CD14-positive monocyte (primary cell): ENCODE measurements at places on chromosomes 12 and 14. TPM values are rescaled to one million over a fixed set of nuclear protein-coding genes. Genes with fewer than 3 reads are reported as not detected.

Gene HCAR3
- polyA plus RNA-seq, result 23.7 TPM

Gene CCDC38
- polyA plus RNA-seq, result not detected

Gene TAS2R8
- polyA plus RNA-seq, result not detected

Gene OR6C2
- polyA plus RNA-seq, result not detected in 2 replicates

Gene AMN
- not detected for polyA plus RNA-seq

DNA sequence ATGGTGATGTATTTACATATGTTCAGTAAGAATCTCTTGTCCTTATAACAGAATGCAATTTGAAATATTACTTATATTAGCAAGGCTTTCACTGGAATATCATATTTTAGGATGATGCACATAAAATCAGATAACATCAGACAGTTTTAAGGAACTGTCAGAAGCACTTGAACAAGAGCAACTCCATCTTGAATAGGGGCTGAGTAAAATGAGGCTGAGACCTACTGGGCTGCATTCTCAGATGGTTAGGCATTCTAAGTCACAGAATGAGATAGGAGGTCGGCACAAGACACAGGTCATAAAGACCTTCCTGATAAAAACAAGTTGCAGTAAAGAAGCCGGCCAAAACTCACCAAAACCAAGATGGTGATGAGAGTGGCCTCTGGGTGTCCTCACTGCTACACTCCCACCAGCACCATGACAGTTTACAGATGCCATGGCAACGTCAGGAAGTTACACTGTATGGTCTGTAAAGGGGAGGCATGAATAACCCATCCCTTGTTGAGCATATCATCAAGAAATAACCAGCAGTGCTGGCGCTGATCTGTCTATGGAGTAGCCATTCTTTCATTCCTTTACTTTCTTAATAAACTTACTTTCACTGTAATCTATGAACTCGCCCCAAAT is 27.6 kb upstream of the ETV6 start:
- DNase-seq, result peak; percentile 21
- no peak overlapping the region for H3K4me3 ChIP-seq
- H3K27me3 ChIP-seq, result no peaks in the 10 kb centered on the region
- no peaks in the 10 kb centered on the region for H3K36me3 ChIP-seq
- H3K4me1 ChIP-seq, result peaks cover 29% of the 10 kb centered on the region

- no peak overlapping the region for H3K4me3 ChIP-seq
- no peaks in the 10 kb centered on the region for H3K27me3 ChIP-seq
- no peaks in the 10 kb centered on the region for H3K4me1 ChIP-seq
- no peak overlapping the region for H3K27ac ChIP-seq
- H3K36me3 ChIP-seq, result peaks cover 97% of the 10 kb centered on the region
- no peak for DNase-seq
These were observed 52.0 kb downstream of the PAPLN start for GRCh38 chr14:73289308-73289707.

GRCh38 chr12:22899184-22899583 is 274.2 kb downstream of the ETNK1 start:
- no peaks in the 10 kb centered on the region for H3K27me3 ChIP-seq
- no peak overlapping the region for H3K27ac ChIP-seq
- no peaks in the 10 kb centered on the region for H3K4me1 ChIP-seq
- H3K4me3 ChIP-seq, result no peak overlapping the region
- no peaks in the 10 kb centered on the region for H3K36me3 ChIP-seq

DNA sequence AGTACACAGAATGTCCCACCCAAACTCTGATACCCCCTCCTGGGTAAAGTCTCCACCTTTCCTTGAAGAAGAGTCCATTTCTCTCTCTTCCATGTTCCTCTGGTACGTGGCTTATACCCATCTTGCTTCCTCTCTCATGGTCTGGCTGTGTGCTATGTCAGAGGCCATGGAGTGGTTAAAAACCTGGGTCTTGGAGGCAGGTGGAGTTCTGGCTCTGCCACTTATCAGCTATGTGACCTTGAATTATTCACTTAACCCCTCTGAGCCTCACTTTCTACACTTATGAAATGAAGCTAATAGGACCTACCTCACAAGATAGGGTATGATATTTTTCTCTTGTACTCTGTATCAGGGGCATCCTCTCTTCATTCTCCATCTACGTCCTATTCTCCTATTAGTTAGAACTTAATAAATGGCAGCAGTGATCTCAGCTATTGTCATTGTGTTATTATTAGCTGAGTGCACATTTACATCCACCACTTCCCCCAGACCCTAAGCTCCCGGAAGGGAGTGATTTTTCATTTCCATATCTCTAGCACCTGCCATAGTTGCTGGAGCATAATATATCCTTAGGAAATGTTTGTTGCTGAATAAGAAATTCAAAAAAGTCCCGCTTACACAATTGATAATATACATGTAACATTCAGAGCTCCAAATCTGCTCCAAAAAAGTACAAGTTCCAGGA is 59.8 kb upstream of the NOS1 start:
- no peak overlapping the region for H3K4me3 ChIP-seq
- DNase-seq, result no peak
- no peak overlapping the region for H3K27ac ChIP-seq
- H3K4me1 ChIP-seq, result no peaks in the 10 kb centered on the region
- H3K27me3 ChIP-seq, result no peaks in the 10 kb centered on the region

- H3K36me3 ChIP-seq, result peaks cover 65% of the 10 kb centered on the region
- DNase-seq, result peak; percentile 45
- H3K4me1 ChIP-seq, result no peaks in the 10 kb centered on the region
- H3K27ac ChIP-seq, result no peak overlapping the region
- H3K4me3 ChIP-seq, result no peak overlapping the region
These were observed 17.2 kb downstream of the REM2 start for GRCh38 chr14:22900081-22900799.

DNA sequence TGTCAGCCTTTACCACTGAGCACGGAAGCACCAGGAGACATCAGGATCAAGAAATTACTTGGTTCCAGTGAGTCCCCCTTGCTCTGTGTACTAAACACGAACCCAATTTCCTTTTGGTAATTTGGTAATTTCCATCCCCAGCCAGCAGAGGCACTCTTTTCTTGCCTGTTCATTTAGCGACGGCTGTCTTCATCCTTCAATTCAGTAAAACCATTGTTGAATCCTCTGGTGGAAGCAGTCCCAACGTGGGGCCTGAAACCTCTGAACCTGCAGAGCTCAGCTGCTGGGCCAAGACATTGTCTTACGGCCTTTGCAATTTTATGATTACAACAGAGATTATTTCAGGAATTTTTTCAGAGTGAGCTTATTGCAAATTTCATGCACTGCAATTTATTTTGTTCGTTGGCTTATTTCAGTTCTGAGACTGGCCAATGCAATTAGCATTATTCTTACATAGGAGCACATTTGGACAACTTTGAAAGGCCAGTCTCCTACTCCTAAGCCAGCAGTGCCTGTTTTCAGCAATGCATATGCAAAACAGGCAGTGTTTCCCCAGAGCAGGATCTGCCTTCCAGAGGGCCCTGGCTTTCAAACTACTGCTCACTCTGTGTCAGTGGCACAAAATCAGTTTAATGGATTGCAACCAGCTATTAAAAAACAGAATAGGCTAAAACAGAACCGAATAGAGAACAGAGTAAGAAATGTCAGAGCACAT is 372.9 kb upstream of the TMEM132C start:
- no peak for DNase-seq
- H3K27me3 ChIP-seq, result no peaks in the 10 kb centered on the region
- H3K36me3 ChIP-seq, result no peaks in the 10 kb centered on the region
- H3K4me3 ChIP-seq, result no peak overlapping the region
- H3K4me1 ChIP-seq, result no peaks in the 10 kb centered on the region

DNA sequence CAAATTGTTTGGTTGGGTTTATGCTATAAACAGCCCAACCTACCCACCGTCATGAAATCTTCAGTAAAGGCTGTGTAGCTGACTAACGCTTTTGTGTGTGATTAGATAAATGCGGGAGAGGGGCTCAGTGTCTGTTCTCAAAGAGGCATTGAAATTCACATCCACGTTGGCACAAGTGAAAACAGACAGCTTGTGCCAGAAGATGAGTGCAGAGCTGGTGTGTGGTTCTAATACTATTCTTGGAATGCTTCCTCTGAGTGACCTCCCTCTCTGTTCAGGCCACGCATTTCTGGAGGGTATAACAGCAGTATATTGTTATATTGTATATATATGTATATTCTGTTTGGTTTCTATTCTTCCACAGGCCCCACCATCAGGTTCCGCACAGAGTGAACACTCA is 263.8 kb downstream of the APAF1 start:
- DNase-seq, result no peak
- H3K4me3 ChIP-seq, result no peak overlapping the region
- no peaks in the 10 kb centered on the region for H3K36me3 ChIP-seq
- H3K27ac ChIP-seq, result no peak overlapping the region

DNA sequence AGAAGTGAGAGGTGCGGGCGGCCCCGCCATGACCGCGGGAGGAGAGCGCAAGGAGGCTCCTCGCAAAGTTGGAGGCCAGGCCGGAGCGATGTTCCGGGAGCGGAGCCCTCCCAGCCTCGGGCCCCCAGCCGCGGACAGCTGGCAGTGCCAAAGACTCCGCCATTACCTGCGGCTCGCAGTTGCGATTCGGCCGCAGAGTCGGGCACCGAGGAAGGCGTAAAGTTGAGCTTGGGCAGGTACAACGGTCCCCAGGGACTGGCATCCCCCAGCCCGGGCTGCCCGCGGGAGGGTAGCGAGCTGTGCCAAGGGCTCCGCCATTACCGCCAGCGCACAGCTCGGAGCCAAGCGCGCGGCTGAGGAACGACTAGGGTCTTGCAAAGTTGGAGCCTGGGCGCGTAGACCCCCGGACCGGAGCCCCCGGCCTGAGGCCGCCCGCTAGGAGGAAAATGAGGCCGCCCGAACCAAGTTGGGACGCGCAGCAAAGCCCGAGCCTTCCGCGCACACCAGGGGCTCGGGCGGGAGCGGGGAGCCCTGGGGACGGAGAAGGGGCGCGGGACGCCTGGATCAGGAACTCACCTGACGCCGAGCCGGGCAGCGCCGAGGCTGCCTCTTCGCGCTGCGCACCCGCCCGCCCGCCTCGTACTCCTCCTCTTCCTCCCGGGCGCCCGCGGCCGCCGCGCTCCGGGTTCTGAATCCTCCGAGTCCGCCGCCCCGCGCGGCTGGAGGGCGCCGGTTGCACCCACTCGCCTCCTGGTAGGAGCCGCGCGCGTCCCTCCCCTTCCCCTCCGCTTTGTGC is 677 bp downstream of the NOS1 start:
- no peaks in the 10 kb centered on the region for H3K4me1 ChIP-seq
- H3K4me3 ChIP-seq, result no peak overlapping the region
- no peak overlapping the region for H3K27ac ChIP-seq
- DNase-seq, result no peak
- no peaks in the 10 kb centered on the region for H3K36me3 ChIP-seq
- H3K27me3 ChIP-seq, result peaks cover 64% of the 10 kb centered on the region

- H3K4me3 ChIP-seq, result no peak overlapping the region
- DNase-seq, result no peak
- no peak overlapping the region for H3K27ac ChIP-seq
These were observed 82.8 kb downstream of the CRACR2A start for GRCh38 chr12:3670083-3670620.

DNA sequence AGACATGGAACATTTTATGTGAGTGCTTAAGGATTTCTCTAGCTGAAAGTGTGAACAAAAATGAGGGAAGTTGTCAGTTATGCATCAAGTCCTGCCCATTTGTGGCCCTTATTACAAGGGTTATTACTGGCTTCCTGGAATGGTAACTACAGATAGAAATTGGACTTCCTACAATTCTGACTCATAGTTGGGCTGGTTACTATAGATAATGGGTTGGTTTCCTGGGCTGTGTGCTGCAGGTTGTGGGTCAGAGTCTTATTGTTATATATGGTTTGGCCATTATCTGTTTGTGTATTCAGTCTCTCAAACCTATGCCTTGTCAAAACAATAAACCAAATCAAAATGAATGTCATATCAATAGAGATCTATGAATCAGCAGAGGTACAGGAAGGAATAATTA is 313.7 kb downstream of the ADAMTS20 start:
- DNase-seq, result no peak
- no peaks in the 10 kb centered on the region for H3K4me1 ChIP-seq
- H3K27me3 ChIP-seq, result no peaks in the 10 kb centered on the region

- peaks cover 17% of the 10 kb centered on the region for H3K4me1 ChIP-seq
- no peak overlapping the region for H3K4me3 ChIP-seq
- no peaks in the 10 kb centered on the region for H3K27me3 ChIP-seq
- DNase-seq, result no peak
These were observed 228.9 kb upstream of the EGLN3 start for GRCh38 chr14:34179727-34180126.
